ENCODE measurements at places on chromosomes 16 and 17.

GRCh38 chr16:19167710-19168370, at the start of gene SYT17:
Gene SYT17 (plus strand): TSS chr16:19168240. CDS start chr16:19168647, 407 bp downstream.
- peak; percentile 87 for DNase-seq

DNA sequence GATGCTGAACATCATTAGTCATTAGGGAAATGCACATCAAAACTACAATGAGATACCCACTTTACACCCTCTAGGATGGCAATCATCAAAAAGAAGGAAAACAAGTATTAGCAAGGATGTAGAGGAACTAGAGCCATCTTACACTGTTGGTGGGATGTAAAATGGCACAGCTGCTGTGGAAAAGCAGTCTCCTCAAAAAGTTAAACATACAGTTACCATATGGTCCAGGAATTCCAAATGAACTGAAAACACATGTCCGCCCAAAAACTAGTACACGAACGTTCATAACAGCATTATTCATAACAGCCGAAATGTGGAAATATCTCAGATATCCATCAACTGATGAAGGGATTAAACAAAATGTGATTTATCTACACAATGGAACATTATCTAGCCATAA, 7.0 kb downstream of the FBF1 start:
- DNase-seq, result no peak

DNA sequence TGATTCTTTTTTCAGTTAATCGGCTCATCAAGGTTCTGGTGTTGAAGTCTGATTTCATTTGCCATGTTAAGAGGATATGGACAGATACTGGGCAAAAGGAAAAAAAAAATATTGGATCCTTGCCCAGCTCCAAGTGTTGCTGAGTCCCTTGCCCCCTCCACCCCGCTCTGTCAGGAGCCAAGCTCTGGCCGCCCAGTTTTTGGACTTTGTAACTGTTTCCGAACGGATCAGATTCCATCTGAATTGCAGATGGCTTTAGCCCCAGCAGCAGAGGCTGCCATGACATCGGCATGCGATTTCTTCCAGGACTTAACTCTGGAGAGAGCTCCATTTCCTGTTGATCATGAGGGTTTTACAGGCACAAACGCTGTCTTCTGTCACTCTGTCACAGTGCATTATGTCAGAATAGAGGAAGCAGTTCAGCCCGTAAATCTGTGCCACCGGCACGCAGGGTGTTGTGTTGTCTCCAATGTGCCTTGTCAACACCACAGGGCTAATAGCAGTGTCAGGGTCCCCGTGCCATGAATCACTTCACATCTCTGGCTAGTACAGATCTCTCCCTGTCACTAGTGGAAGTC, 615.6 kb downstream of the MAF start:
- no peak for DNase-seq

DNA sequence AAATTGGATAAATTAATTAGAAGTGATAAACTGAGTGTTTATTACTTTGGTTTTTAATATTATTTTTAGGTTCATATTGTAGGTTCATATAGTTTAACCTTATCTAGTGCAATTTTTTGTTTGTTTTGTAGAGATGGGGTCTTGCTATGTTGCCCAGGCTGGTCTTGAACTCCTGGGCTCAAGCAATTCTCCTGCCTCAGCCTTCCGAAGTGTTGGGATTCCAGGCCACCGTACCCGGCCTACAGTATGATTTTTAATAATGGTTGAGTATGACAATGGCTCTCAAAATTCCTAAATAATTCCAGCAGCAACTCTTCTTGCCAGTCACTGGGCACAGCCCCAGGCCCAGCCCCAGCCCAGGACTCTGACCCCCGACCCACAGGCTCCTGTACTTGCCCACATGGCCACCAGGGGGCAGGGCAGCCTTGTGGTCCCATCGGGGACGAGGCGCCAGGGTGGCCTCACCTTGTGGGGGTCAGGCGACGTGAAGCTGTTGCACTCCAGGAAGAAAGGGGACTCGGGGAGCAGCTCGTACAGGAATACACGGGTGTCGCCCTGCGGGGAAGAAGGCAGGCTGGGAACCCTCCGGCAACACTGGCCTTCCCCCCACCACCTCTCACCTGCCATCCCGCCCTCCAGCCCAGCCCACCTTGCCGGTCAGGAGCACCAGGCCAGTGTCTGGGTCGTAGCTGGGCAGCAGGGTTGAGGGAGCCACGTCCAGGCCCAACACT, 7.9 kb upstream of the PAM16 start:
- DNase-seq, result peak; percentile 80

DNA sequence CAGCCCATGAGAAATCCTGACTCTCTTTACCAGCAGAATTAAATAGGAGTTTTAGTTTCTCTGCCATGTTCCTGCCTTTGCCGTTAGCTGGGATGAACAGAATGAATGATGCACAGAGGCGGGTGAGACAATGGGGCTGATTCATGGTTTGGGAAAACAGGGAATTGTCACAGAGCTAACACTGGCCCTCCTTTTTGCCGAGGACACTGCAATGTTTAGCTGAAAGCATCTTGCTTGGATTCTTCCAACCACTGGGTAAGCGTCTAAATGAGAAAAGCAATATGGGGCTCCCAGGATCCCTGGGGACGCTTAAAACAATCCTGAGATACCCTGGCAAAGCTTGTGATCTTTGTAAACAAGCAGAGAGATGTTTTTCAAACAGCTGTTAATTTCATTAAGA, 12.8 kb upstream of the PAFAH1B1 start:
- no peak for DNase-seq

DNA sequence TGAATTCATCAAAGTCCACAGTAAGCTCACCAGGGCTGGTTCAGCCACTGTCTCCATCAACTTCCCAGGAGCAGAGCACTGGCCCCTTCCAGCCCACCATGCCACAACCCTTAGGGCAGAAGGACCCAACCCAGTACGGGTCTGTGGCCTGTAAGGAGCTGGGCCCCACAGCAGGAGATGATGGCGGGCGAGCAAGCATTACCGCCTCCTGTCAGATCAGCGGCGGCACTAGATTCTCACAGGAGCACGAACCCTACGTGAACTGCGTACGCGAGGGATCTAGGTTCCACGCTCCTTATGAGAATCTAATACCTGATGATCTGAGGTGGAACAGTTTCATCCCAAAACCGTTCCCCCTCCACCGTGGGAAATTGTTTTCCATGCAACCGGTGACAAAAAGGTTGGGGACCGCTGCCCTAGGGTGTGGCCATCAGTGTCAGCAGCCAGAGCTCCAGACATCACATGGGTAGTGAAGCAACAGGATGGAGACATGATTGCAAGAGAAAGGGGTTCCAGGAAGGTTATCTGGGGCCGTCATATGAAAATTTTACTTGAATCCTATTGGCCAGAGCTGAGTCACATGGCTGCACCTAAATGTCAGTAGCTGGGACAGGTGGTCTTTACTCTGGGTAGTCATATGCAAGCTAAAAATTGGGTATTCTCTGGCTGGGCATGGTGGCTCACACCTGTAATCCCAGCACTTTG, 12.4 kb upstream of the SLC25A19 start:
- DNase-seq, result no peak

GRCh38 chr17:28173801-28174200, 131.3 kb downstream of the NLK start:
- DNase-seq, result no peak

GRCh38 chr16:54282928-54283724, 3.5 kb downstream of the IRX3 start:
- DNase-seq, result no peak

- DNase-seq, result no peak
These were observed 39.7 kb upstream of the NGFR start for GRCh38 chr17:49455272-49455861.

- no peak for DNase-seq
These were observed 27.7 kb downstream of the ZFPM1 start for GRCh38 chr16:88480829-88481228.

DNA sequence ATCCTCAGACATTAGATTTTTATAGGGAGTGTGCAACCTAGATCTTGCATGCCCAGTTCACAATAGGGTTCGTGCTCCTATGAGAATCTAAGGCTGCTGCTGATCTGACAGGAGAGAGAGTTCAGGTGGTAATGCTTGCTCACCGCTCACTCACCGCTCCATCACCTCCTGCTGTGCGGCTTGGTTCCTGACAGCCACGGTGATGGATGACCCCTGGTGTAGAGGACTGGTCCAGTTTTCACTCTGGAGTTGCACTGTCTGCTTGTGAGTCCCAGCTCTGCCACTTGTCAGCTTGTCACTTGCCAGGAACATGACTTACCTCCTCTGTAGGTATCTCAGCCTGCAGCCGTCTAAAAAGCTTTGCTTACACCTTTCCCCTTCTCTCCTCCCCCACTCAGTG, 214.6 kb downstream of the SNX29 start:
- DNase-seq, result no peak

- no peak for DNase-seq
These were observed 164.4 kb upstream of the CIBAR2 start for GRCh38 chr16:85276721-85277120.

- DNase-seq, result no peak
These were observed 380.6 kb downstream of the RBFOX1 start for GRCh38 chr16:7713244-7713643.

GRCh38 chr16:72291121-72291520, 119.2 kb upstream of the PMFBP1 start:
- no peak for DNase-seq

- peak; percentile 86 for DNase-seq
These were observed 33.9 kb downstream of the JPH3 start for GRCh38 chr16:87636050-87636684.

DNA sequence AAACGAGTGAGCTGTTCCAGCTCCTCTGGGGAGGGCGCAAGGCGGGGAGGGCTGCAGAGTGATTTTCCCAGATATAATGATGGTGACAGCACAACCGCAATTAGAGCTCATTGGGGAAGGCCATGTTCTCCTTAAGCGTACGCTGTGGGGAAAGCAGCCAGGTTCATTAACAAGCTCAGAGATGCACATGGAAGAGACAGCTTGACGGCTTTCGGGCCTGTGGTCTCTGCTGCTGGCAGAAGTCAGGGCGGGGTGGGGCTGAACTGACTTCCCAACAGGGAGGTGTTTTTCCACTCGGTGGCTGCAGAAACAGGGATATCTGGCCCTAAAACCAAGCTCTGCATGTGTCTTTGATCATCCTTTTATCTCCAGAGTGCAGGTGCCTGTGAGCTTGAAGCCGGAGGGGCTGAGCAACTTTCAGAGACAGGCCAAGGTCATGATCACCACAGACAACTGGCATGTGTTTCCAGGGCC, 24.0 kb upstream of the CACNG1 start:
- DNase-seq, result no peak

DNA sequence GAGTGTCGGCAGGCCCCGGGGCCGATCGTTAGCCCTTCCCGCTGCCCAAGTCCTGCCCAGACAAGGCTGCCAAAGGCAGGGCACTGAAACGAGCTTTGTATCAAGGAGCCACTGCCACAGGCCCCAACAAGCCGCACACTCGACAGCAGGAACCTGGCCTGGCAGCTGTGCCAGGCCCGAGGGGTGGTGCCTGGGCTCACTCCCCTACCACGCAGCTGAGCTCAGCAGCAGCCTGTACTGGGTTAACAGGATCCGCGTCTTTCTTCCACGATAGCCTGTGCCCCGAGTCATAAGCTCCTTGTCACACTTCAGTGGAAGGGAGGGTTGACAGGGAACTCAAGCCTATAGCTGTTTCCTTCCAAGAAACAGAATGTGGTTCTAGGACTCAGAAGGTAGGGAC, 87.9 kb downstream of the ABR start:
- DNase-seq, result no peak

DNA sequence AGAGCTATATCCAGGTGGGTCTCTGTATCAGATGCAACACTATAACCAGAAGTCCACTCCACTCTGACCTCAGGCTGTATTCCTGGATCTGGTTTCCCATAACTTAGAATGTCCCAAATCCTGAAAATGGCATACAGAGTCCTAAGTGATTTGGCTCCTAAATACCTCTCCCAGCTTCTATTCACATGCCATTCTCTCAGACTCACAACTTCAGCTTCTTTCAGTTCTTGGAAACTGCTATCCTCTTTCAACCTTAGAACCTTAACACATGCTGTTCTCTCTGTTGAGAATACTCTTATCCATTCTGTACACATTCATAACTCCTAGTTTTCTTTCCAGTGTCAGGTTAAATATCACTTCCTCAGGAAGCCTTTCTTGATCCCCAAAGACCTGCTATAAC, 132.0 kb downstream of the BRIP1 start:
- DNase-seq, result no peak

DNA sequence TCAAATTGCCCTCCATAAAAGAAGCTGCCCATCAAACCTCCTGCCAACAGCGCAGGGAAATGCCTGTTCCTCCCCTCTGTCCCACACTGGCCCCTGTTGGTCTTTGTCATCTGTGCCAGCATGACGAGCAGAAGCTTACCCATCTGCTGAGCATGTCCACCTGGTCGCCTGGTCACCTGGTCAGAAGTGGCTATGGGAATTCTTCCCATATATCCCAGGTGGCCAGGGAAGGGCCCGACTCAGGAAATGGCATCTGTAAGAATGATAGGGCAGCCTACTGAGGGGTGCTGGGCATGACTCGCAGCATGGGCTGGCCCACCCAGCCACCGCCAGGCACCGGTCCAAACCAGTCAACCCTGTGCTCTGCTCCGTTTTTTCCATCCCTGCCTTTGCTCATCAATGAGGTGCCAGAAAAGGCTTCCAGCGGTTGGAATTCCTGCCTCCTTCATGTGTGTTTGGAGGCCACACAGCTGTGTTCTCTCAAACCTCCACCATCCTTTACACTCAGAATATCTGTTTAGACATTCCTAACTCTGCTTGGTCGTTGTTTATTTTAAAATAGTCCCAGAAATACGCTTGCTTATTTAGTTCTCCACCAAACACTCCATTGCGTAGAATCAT, 145.2 kb downstream of the CLEC16A start:
- DNase-seq, result no peak

DNA sequence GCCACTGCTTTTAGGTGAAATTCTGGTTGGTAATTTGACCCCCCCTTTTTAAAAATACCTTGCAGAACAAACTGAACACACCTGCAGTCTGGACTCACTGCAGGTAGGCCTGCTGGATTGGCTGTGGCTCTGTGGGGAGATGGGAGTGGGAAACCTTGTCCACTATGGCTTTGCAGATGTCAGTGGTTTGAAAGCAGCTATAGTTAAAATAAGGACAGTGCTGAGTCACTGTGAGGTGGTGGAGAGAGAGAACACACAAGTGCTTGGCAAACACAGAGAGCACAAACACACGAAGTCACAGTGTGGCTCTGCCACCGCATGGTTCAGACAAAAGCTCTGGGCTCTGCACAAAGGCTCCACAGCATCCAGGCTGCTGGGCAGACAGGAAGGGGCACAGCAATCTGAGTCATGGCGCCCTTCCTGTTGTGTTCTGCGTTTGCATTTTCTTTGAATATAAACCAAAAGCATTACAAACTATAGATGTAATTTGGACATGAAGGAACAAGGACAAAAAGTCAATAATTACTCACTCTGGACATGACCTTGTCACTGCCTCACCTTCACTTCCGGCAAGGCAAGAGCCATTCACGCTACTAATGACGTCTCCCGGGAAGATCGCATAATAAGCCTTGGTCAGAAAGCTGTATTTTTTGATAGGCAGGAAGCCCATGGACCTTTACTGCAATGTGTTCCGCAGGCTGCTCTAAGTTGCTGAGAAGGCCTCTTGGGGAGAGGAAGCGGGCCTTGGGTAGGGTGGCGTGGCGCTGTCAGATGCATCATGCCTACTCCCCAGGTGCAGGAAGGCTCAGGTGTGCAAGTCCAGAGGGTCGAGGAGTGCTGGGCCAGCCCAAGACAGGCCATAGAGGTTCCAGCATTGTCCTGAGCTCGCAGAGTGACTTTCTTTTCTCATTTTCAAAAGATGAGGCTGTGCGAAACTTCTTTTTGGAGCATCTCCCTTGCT, 60.1 kb upstream of the MED9 start:
- no peak for DNase-seq

- DNase-seq, result no peak
These were observed 171.7 kb downstream of the LAT start for GRCh38 chr16:29156511-29156910.

- no peak for DNase-seq
These were observed 1.3 kb downstream of the HGS start for GRCh38 chr17:81685108-81685507.

Data from endothelial cell (in vitro differentiated cells).